Kidney tubule cell (primary cell): ENCODE measurements at places on chromosomes 2 and 18.
A peak's percentile ranks its signal among the peaks of the same experiment; 100 is the strongest.

GRCh38 chr2:201270293-201271001 lies 10.1 kb downstream of the CASP8 start:
- no peak for DNase-seq

DNA sequence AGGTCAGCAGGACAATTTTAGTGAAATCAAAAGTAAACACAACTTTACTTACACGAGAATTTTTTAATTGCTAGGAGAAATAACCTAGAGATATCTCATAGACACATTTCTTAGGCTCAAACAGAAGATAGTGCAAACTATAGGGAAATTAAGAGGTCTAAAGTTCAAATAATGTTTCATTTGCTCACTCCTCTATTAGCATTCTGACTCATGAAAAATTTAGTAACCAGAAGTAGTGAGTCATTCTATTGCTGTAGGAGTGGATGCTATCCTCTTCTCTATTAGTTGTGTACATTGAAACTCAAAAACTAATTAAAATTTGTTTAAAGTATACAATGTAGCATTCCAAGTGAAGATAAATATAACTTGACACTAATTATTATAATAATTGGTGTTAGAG lies 908.3 kb upstream of the TMEFF2 start:
- peak; percentile 29 for DNase-seq

GRCh38 chr2:151669585-151670081 lies 64.6 kb downstream of the NEB start:
- DNase-seq, result peak; percentile 66

DNA sequence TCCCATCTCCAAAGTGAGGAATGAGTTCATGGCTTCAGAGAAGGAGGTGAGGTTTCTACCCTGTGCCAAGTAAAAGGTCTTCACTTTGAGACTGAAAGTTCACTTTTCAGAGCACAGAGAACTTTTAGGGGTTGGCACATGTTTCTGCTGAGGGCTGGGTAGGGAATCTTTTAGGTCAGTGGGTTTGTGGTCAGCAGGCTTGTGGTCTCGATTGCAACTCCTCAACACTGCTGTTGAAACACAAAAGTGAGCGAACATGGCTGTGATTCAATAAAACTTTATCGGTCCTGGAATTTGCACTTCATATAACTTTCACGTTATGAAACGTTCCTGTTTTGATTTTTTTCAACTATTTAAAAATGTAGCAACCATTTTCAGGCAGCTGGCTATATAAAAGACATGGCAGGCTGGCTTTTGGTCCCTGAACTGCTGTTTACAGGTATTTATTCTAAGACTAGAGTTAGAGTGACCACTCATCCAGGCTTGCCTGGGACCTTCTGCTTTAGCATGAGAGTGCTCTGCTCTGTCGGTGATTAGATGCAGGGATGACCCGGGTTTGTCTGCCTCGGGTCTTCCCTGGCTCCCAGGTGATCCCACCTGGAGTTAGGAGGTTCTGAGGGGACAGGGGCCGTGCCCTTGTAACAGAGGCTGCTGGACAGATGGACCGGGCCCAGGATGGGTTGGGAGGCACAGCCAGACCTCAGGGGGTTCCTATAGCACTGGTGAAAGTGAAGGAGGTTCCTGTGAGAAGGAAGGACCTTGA lies 62.7 kb upstream of the TAF1B start:
- no peak for DNase-seq

DNA sequence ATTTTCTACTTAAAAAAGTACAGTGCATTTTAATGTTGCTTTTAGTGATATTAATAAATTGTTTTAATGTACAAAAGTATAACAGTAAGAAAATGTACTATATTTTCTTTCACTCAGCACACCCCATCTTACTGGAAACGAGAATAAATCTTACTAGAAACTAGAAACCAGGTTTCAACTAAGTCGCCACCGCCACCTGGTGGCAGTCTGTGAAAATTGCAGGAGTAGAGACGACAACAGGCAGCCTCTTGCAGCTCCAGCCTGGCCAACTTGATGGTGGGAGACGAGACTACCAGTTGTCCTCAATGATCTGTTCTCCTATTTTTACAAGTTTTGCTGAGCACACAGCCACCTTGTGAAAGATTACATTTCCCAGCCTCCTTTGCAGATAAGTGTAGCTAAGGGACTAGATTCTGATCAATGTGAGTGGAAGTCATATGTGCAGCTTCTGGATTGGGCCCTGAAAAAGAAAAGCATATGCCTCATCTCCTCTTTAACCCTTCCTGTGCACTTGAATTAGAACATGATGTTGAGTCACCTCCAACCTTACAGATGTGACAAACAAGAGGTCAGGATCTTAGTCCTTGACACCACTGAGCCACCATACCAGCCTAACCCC lies 8.7 kb downstream of the OTOF start:
- DNase-seq, result peak; percentile 68

DNA sequence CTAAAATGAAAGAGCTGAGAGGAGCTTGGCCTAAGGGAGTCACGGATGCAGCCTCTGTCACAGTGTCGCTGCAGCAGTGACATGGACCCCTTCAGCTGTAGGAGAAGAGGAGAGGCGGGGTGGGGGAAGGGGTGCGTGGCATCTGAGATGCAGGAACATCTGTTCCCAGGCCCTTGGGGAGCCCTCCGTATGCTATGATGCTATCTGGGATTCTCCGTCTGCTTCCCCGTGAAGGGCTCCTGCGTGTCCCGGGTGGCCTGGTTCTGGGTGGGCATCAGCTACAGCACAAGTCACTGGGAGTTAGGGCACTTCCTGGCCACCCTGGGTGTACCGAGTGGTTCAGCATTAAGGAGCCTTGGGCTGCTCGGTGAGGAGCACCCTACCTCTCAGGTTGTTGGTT lies 35.6 kb upstream of the B3GNT7 start:
- no peak for DNase-seq

DNA sequence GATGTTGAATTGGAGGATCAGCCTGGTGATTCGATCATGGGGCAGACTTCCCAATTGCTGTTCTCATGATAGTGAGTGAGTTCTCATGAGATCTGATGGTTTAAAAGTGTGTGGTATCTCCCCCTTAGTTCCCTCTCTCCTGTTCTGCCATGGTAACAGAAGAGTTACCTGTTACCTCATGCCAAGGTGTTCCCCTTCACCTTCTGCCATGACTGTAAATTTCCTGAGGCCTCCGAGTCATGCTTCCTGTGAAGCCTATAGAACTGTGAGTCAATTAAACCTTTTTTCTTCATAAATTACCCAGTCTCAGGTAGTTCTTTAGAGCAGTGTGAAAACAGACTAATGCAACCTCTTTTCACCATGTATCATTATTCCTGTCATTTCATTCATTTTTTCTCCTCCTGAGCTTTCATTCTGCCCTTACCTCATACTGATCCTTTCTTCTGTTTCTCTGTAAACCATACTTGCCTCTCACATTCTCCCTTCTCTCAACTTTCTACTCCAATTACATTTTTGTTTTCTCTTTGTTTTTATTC lies 22.0 kb downstream of the STARD6 start:
- no peak for DNase-seq

DNA sequence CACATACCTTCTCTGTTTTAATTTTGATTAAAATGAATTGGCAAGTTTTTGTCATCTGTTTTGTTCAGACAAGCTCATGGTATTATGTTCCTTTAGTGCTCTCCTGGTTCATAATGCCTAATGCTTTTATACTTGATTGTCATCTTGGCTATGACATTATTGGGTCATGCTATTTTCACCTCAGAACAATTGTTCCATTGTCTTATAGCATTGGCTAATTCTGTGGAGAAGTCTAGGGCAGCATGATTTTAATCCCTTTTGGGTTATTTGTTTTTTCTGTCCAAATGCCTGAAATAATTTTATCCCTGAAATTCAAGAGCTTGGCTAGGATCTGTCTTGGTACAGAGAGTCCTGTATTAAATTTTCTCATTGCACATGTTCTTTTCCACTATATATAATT lies 83.8 kb upstream of the CCDC85A start:
- no peak for DNase-seq

GRCh38 chr18:49645841-49646351 lies 84.0 kb downstream of the LIPG start:
- no peak for DNase-seq

DNA sequence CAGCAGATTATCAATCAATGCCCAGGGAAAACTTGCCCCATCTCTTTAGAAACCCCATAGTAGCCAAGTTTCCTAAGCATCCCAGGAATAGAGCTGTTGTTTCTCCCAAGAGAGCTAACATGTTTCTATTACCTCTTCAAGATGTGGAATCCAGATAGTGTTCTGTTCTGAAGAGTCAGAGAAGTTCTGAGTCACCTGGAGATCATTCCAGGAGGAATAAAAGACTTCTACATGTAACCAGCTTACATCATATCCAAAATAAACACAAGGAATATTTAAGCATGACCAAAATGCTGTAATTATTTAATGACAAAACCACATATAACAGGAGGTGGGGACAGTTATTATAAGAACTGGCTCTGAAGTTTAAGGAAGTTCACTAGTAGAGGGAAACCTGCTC lies 51.0 kb upstream of the GORASP2 start:
- peak; percentile 80 for DNase-seq

- peak; percentile 62 for DNase-seq
Observed at GRCh38 chr2:96869281-96869821, 529 bp downstream of the SEMA4C start.

DNA sequence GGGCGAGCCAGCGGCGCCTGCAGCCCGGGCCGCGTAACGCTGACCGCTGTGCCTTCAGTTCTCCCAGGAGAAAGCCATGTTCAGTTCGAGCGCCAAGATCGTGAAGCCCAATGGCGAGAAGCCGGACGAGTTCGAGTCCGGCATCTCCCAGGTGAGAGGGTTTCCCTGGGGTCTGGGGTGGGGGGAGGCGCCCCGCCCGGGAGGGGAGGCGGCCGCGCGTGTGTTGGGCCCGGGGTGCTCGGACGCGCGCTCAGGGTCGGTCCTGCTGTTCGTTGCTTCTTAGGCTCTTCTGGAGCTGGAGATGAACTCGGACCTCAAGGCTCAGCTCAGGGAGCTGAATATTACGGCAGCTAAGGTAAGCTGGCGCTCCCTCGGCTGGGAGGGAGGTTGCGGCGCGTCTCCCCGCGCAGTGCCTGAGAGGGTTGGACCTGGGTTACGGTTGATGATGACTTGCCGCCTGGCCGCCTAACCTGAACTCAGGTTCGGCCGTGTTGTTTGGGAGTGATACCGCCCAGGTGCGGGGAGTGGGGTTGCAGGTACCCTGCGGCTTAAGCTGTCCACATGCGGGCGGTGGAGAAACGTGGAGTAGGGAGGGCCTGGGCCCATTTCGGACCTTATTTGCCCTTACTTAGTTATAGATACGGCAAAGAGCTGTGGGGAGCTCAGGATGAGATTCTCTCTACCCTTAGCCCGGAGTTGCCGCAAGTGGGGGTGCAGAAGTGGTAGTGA lies 638 bp downstream of the RPS7 start:
- peak; percentile 39 for DNase-seq

DNA sequence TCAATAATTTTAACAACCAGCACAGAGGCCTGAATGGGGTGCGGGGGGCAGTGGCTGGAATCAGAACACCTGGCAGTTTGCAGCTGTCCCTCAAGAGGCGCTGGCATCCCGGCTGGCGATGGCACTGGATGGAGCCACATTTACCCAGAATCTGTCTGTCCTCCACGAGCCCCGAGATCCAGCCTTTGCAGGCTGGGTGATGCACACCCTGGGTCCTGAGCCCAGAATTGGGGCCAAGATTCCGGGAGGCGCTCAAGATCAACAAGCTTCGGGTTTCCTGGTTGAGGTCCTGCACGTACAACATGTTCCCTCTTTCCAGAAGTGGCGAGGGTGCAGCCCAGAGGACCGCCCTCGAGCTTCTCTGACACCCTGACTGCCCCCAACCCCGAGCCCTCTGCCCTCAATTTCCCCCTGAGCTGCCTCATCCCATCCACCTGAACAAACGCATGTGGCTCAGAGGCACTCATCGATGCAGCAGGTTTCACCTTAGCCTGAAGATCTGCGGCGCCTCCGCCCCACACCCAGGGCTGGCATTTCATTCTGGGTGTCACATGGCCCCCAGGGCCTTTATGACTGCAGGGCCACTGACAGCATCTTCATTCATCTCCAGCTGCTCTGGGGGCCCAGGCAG lies 97.5 kb downstream of the TFCP2L1 start:
- DNase-seq, result no peak

- no peak for DNase-seq
Observed at GRCh38 chr2:30914456-30914855, 107.2 kb upstream of the CAPN13 start.

DNA sequence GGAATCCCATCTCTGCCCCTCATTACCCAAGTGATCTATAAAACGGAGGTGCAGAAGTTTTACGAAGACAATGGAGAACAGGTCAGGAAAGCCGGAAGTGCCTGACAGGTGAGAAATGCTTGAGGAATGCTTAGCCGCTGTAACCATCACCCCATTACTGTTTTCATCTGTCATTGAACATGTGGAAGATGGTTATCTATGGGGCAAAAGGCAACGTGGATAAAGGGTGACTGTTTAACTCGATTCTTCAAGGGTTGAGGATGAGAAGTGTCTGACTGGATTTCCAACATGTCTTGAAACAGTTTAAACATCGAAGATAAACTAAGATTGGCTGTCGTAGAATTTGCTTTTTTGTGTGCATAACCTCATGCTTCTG lies 17.3 kb downstream of the HK2 start:
- DNase-seq, result peak; percentile 31

GRCh38 chr2:31132786-31133185 lies 5.5 kb downstream of the GALNT14 start:
- no peak for DNase-seq

DNA sequence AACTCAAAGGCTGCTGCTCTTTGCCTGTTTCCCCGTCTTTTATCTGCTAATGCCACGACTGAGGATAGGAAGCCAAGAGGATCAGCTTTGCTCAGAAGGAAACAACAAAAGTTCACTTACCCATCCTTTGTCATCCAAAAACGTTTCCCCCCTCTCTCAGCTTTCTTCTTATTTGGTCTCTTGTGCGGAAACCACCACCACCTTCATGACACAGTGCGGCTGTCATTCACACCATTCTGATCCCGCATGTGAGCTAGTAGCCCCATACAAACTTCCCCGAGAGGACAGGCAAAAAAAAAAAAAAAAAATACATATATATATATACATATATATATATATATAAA lies 656 bp downstream of the LRRTM4 start:
- DNase-seq, result no peak

- no peak for DNase-seq
Observed at GRCh38 chr2:223386189-223386588, 216.0 kb downstream of the SCG2 start.

GRCh38 chr2:157087373-157088002 lies 170.0 kb upstream of the GALNT5 start:
- DNase-seq, result no peak

DNA sequence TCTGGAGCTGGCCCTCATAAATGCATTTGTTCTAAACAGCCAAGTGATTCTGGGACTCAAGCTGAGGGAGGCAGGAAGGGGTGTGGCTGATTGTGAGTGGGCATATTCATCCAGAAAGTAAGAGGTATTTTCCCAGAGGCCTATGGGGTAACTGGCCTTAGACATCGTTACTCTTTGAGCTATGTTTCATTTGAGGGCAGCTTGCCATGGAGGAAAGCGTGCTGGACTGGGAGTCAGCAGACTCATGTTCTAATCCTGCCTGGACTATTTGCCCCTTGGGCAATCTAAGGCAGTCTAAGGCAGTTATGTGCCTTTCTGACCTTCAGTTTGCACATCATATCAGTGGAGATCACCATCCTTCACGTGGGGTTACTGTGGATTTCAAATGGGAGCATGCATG lies 93.5 kb upstream of the SLC14A2 start:
- peak; percentile 13 for DNase-seq

GRCh38 chr2:10814571-10815331 lies 2.2 kb upstream of the PDIA6 start:
- no peak for DNase-seq
